ENCODE measurements at places on chromosomes 1 and 21. TPM values are rescaled to one million over a fixed set of nuclear protein-coding genes. Genes with fewer than 3 reads are reported as not detected.

LCE1D gene
- not detected for total RNA-seq

RNU1-3 gene
- total RNA-seq, result 2,993 TPM

JTB gene
- 99.2 TPM for total RNA-seq

FHAD1 gene
- total RNA-seq, result 3.8 TPM

DNA sequence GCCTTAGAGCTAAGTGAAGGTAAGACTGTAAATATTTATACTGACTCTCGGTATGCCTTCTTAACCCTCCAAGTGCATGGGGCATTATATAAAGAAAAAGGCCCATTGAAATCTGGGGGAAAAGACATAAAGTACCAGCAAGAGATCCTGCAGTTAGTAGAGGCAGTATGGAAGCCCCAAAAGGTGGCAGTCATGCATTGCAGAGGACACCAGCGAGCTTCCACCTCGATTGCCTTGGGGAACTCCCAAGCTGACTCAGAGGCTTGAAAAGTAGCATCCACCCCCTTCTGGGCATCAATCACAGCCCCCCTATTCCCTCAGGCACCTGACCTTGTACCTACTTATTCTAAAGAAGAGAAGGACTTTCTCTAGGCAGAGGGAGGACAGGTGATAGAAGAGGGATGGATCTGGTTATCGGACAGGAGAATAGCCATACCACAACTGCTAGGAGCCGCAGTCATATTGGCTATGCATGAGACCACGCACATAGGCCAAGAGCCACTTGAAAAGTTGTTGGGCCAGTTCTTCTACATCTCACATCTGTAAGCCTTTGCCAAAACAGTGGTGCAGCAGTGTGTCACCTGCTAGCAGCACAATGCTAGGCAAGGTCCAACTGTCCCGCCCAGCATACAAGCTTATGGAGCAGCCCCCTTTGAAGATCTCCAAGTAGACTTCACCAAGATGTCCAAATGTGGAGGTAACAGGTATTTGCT, 19.4 kb downstream of the PLA2G2F start:
- no peak overlapping the region for H3K4me3 ChIP-seq
- DNase-seq, result no peak
- H3K27ac ChIP-seq, result no peak overlapping the region
- H3K36me3 ChIP-seq, result no peaks in the 10 kb centered on the region
- H3K4me1 ChIP-seq, result peaks cover 6% of the 10 kb centered on the region
- H3K27me3 ChIP-seq, result peaks cover 3% of the 10 kb centered on the region

DNA sequence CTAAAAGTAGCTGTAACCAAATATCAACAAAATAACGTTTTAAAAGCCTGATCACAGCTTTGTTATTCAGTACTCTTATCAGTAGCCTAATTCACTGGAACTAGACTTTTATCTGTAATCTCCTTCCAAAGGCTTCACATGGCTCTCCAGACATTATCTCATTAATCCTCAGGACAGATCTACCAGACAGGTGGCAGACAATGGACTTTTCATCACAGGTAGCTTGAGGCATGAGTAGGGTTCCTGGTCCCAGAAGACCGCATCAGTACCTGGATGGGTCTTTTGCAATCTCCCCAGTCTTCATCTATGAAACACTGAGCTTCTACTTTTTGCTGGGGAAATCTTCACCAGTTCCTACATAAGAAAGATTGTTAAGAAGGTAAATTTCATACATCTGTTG, 132.2 kb upstream of the FOXD3 start:
- peaks cover 14% of the 10 kb centered on the region for H3K27me3 ChIP-seq
- no peak for DNase-seq
- H3K4me1 ChIP-seq, result no peaks in the 10 kb centered on the region
- no peak overlapping the region for H3K27ac ChIP-seq
- no peak overlapping the region for H3K4me3 ChIP-seq
- H3K36me3 ChIP-seq, result no peaks in the 10 kb centered on the region

GRCh38 chr1:31762726-31763670, 1.1 kb downstream of the ADGRB2 start:
- H3K36me3 ChIP-seq, result no peaks in the 10 kb centered on the region
- H3K27ac ChIP-seq, result no peak overlapping the region
- peaks cover 45% of the 10 kb centered on the region for H3K27me3 ChIP-seq
- H3K4me1 ChIP-seq, result peaks cover 11% of the 10 kb centered on the region

DNA sequence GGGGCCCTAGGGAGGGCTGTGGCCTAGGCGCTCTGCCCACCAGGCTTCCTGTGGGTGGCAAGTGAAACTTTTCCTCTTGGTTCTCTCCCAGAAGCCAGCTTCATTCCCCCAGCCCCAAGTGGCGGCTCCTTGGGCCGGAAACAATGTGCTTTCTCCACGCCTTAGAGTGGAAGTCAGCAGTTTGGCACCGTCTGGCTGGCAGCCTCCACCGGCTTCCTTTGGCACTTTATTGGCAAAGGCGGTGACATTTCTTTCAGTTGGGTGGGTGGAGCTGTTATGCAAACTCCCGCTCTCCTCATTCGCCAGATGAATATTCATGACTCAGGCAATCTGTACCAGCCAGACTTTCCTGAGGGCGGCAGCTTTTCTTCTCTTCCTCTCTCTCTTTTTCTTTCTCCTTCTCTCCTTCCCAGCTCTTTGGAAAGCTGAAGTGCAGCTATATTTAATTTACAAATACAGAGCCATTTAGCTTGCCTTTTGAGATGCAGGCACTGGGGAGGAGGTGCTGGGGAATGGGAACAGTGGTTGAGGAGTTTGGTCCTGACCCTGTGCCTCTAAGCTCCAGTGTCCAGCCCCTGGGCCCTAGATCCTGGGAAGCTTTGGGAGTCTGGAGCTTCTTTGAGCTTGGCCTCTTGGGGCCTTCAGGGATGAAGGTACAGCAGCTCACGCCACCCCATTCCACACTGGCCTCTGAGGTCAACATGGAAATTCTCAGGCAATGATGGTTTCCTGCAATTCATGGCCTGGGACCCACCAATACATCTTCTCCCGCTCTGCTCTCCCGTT, 67.8 kb upstream of the POU3F1 start:
- no peak overlapping the region for H3K4me3 ChIP-seq
- no peaks in the 10 kb centered on the region for H3K36me3 ChIP-seq
- no peak for DNase-seq
- no peak overlapping the region for H3K27ac ChIP-seq
- peaks cover 18% of the 10 kb centered on the region for H3K27me3 ChIP-seq

DNA sequence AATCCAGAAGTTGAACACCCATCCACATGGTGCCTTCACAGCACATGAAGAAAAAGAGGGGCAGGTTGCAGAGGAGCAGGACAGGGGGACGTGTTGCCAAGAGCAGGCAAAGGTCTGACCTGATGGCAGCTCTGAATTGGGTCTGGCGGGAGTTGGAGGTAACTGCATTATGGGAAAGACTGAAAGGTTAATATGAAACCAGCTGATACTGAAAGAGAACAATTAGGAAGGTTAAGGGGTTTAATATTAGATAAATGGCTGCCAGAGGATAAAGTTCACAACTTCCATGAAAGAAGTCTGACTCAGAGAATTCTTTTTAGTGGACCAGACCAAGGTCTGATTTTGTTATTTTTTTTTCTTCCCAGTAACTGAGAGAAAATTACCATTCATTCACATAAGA, 76.1 kb downstream of the CD58 start:
- no peak for DNase-seq
- H3K36me3 ChIP-seq, result no peaks in the 10 kb centered on the region
- peaks cover 45% of the 10 kb centered on the region for H3K4me1 ChIP-seq
- H3K27me3 ChIP-seq, result no peaks in the 10 kb centered on the region

DNA sequence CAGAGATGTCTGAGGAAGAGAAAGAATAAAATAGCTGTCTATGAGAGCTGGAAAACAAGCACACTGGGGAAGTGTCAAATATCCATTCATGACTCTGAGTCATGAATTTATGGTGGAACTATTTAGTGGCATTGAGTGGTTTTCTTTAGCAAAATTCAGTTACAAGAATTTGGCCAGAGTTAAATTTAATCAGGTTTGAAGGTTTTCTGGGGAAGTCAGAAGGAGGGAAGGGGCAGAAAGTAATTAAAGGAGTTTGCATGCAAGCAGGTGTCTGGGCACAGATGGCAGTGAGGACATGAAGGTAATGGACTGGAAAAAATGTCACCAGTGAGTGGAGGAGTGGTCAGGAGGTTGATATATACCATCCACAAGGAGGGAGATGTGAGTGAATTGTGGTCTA, 121.9 kb upstream of the IVNS1ABP start:
- DNase-seq, result no peak
- H3K27me3 ChIP-seq, result no peaks in the 10 kb centered on the region
- no peaks in the 10 kb centered on the region for H3K36me3 ChIP-seq
- H3K4me1 ChIP-seq, result peaks cover 10% of the 10 kb centered on the region
- H3K4me3 ChIP-seq, result no peak overlapping the region

DNA sequence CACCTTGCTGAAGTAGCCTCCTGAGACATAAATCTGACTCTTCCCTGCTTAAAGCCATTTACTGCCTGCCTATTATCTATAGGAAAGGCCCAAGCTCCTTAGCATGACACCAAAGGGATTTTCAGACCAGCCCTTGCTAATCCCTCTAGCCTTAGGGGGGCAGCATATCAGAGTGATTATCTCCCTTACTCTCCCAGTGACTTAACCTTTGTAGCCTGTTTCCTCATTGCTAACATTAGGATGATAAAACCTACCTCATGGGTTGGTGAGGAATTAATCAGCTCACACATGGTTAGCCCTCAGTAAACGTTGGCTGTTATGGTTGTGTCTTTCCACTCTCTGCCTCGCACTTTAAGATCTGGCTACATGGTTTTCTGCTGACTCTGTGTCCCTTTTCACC, 70.1 kb downstream of the ROR1 start:
- no peak overlapping the region for H3K4me3 ChIP-seq
- H3K27ac ChIP-seq, result no peak overlapping the region
- H3K27me3 ChIP-seq, result no peaks in the 10 kb centered on the region
- no peaks in the 10 kb centered on the region for H3K36me3 ChIP-seq
- peaks cover 50% of the 10 kb centered on the region for H3K4me1 ChIP-seq

DNA sequence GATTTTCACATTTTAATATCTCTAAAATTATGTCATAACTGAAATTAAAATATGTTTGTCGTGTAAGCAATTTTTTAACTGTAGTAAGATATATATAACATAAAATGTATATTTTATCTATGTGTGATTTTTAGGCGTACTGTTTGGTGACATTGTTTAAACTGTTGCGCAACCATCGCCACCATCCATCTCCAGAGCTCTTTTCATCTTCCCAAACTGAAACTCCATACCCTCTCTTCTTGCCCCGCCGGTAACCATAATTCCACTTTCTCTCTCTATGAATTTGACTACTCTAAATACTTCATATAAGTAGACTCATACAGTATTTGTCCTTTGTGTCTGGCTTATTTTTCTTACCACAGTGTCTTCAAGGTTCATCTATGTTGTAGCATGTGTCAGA, 66.4 kb downstream of the DDX20 start:
- H3K4me3 ChIP-seq, result no peak overlapping the region
- no peaks in the 10 kb centered on the region for H3K4me1 ChIP-seq
- no peaks in the 10 kb centered on the region for H3K36me3 ChIP-seq
- H3K27me3 ChIP-seq, result peaks cover 10% of the 10 kb centered on the region
- H3K27ac ChIP-seq, result no peak overlapping the region

DNA sequence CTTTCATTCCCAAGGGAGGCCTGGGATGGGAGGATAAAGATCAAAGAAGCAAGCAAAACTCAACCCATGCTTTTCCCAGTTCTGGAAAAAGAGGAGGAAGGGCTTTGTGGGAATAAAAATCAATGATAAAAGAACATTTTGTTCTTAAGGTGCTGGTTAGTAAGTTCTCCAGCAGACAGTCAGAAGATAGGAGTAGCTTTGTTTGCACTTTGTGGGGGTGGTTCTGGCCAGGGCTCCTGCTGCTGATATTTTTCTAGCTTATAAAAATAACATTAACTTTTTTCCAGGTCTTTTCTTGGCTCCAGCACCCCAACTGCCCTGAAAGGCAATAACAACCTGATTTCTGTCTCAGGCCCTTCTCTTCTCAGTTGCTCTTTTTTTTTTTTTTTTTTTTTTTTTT, 220.0 kb downstream of the FGGY start:
- H3K36me3 ChIP-seq, result peaks cover 8% of the 10 kb centered on the region
- no peak for DNase-seq
- no peak overlapping the region for H3K4me3 ChIP-seq

GRCh38 chr1:198018529-198018928, 101.4 kb downstream of the LHX9 start:
- H3K4me1 ChIP-seq, result no peaks in the 10 kb centered on the region
- no peak overlapping the region for H3K4me3 ChIP-seq
- no peak for DNase-seq
- H3K27ac ChIP-seq, result peak overlapping the region; percentile 4
- H3K36me3 ChIP-seq, result no peaks in the 10 kb centered on the region
- peaks cover 6% of the 10 kb centered on the region for H3K27me3 ChIP-seq

DNA sequence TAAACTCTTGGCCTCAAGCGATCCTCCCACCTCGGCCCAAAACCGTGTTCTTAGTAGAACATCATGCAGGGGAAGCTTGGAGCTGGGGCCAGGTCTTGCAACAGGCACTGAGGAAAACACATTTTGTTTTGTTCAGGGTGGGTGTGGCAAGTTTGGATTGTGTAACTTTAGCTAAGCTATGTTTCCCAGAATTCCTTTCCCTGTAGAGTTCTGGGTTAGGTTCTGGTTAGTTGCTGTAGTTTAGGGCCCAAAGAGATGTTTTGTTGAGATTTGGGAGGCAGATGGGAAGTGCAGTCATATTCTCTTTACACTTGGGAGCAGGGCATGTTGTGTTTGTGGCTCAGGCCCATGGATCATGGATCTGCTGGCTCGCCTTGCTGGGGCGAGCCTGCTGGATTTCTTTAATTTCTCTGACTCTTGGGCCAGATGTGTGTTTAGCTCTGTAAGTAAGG, 24.0 kb downstream of the PLA2G5 start:
- H3K27me3 ChIP-seq, result peaks cover 40% of the 10 kb centered on the region
- H3K4me3 ChIP-seq, result no peak overlapping the region
- DNase-seq, result no peak
- H3K4me1 ChIP-seq, result no peaks in the 10 kb centered on the region

DNA sequence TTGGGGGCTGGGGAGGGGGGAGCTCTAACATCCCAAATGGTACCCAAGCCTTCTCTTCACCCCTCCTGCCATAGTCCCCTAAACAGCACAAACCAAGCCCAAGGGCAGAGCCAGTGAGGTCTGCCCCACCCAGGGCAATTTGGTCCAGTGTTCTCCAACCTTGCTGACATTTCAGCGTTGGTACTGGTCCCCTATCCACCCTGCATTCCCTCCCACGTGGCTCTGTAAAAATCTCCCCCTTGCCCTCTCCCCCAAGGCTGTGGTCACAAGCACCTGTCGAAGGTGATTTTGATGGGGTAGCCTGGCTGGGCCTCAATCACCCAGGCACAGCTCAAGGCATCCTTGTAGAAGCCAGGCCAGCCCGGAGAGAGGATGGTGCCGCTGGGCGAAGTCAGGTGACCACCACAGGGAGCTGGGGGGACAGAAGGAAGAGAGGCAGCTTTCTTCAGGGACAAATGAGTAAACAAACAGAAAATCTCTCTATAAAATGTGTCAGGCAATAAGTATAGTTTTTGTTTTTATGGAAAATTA, 137.5 kb upstream of the HMGB4 start:
- H3K27me3 ChIP-seq, result peaks cover 1% of the 10 kb centered on the region
- H3K4me1 ChIP-seq, result no peaks in the 10 kb centered on the region
- no peak overlapping the region for H3K4me3 ChIP-seq
- no peak for DNase-seq
- H3K36me3 ChIP-seq, result no peaks in the 10 kb centered on the region

GRCh38 chr1:32900956-32901822, at the start of gene TMEM54:
Gene TMEM54, minus strand, starts transcription at chr1:32901389. Its CDS starts 151 bp downstream, at chr1:32901238.
- no peaks in the 10 kb centered on the region for H3K36me3 ChIP-seq
- peaks cover 5% of the 10 kb centered on the region for H3K4me1 ChIP-seq
- no peak for DNase-seq
- H3K4me3 ChIP-seq, result peak within 1 kb of the TSS; percentile 88

- no peak overlapping the region for H3K27ac ChIP-seq
- H3K36me3 ChIP-seq, result no peaks in the 10 kb centered on the region
- H3K4me3 ChIP-seq, result no peak overlapping the region
- no peaks in the 10 kb centered on the region for H3K27me3 ChIP-seq
- DNase-seq, result no peak
These were observed 150.5 kb downstream of the DPYD start for GRCh38 chr1:97770376-97770775.

Measured in type B pancreatic cell (in vitro differentiated cells).